Aorta (tissue), 5 donors: ENCODE measurements at places on chromosomes 11 and 22. TPM values are rescaled to one million over a fixed set of nuclear protein-coding genes. Genes with fewer than 3 reads are reported as not detected.

- DNase-seq = no peak
These were observed 37.4 kb upstream of the SESN3 start for GRCh38 chr11:95268391-95268790.

DNA sequence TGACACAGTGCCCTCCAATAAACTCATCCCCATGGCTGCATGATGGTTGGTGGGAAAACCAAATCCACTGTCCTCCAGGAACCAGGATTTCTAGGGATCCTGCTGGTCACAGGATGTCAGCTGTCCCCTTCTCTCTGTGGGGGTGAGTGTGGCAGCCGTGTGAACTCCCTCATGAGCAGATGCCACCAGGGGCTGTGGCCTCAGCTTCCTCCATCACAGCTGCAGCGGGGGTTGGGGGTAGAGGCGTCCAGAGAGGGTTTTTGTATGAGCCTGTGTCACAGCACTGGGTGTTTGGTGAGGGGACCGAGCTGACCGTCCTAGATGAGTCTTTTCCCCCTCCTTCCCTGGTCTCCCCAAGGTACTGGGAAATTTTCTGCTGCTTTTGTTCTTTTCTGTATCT is 26.4 kb downstream of the IGLL5 start:
- DNase-seq = no peak

DNA sequence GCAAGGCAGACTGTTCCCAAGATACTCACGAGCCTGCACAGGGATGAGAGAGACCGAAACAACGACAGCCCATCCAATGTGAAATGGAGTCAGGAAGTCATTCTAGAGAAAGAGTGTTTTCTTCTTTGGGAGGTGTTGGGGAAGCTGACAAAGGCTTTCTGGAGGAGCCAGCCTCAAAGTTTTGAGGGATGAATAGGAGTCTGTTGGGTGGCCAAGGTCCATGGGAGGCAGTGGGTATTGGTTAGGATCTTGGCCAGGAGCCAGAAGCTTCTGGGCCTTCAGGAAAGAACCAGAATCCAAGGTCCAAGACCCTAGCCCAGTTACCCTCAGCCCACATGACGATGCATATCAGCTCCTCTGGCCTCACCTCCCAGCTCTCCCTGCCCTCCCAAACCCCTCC is 59.9 kb upstream of the SHISAL1 start:
- peak; percentile 19 for DNase-seq

GRCh38 chr11:72681226-72682153 is 7.3 kb upstream of the PDE2A start:
- no peak for DNase-seq

GRCh38 chr11:128626913-128627665 is 39.7 kb upstream of the ETS1 start:
- DNase-seq = no peak

GRCh38 chr11:7165911-7166310 is 77.1 kb downstream of the RBMXL2 start:
- DNase-seq = no peak

DNA sequence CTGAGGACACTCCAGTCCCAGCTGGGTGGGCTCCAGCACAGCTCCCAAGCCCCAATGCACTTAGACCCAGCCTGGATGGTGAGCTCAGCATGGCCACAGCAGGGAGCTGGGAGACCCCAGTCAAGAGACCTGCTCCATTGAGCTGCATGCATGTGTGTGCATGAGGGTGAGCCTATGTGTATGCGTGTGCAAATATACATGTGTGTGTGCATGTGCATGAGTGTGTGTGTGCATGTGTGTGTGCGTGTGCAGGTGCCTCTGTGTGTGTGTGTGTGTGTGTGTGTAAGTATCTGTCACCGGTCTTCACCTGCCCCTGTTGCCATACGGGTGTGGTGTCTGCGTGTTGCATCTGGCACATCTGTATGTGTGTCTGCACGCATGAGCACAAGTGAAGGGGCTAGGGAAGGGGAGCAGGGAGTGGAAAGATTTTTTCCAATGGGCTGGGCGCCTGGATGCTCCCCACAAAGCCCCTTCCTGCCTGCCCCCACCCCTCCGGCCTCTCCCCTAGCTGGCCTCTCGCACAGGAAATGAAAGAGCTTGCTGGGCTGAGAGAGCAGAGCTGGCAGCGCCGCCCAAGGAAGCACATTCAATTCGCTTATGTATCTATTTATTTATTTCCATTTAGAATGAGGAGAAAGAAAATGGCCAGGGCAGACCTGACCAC is 4.1 kb downstream of the TSPAN32 start:
- peak; percentile 66 for DNase-seq

The TMEM225 gene
- not detected for total RNA-seq

The SPON1 gene
- total RNA-seq = 36.9 TPM

The EMID1 gene
- 7.0 TPM for total RNA-seq

The MYO7A gene
- total RNA-seq = 11.6 TPM

The CREBZF gene
- total RNA-seq = 59.1 TPM
